ENCODE measurements at places on chromosomes 16 and 17. TPM values are rescaled to one million over a fixed set of nuclear protein-coding genes. Genes with fewer than 3 reads are reported as not detected.

Gene SLC5A11
- total RNA-seq = not detected

Gene PPP1R27
- total RNA-seq = not detected

DNA sequence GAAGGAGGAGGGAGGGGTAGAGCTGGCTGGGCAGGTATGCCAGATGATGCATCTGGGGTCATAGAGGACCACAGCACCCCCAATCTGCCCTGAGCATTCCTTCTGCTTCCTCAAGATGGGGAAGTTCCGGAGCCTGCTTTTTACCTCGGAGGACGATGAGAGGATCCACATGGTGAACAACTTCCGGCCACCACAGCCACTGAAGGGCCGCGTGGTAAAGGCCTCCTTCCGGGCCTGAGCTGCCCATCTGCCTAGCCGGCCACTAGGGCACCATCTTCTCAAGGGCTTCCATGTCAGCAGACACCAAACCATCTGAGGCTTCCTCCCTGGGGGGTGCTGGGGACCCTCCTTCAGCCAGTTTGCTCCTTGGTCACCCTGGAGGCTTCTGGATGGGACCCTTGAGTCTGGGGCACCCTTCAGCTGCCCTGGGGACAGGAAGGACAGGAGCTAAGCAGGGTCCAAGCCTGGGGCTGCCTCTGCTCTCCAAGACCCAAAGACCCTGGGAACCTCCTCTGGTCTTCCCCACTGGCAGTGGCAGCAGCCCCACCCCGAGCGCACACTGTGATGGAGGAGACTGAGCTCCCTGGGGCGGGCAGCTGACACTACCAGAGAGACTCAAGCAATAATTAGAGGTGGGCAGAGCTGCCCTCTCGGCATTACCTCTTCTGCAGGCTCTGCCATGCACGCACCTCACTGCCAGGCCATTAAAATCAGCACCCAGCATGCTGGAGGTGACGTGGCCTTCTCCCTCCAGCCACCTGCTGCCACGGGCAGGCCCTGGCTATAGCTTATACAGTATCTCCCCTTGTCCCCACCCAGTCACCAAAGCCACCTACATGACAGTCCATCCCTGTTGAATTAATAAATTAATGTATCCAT lies 9.3 kb downstream of the CA7 start:
- no peak overlapping the region for H3K27ac ChIP-seq
- H3K36me3 ChIP-seq = no peaks in the 10 kb centered on the region
- H3K4me1 ChIP-seq = no peaks in the 10 kb centered on the region
- DNase-seq = no peak
- peaks cover 4% of the 10 kb centered on the region for H3K27me3 ChIP-seq
- no peak overlapping the region for H3K4me3 ChIP-seq

- no peaks in the 10 kb centered on the region for H3K36me3 ChIP-seq
- H3K4me3 ChIP-seq = no peak overlapping the region
- H3K4me1 ChIP-seq = peaks cover 51% of the 10 kb centered on the region
- DNase-seq = no peak
Observed at GRCh38 chr17:45226576-45226975, 4.9 kb downstream of the FMNL1 start.

DNA sequence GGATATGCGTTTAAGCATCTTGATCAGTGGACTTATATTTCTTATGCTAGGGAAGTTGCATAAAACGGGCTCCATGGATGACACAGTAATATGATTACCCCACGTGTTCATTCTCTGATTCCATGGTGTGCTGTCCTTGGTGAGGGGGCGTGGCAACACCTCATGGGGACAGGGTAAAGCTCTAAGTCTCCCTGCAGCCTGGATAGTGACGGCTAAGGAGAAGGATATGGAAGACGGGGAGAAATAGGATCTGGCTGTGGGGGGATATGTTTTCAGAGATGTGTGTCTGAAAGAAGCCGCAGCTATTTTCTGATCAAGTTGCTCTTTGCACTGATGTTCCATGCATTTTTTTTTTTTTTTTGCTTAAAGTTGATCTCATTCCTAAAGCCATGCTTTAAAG lies 84.3 kb downstream of the MARCHF10 start:
- H3K4me1 ChIP-seq = peaks cover 55% of the 10 kb centered on the region
- DNase-seq = no peak
- H3K4me3 ChIP-seq = no peak overlapping the region
- H3K27ac ChIP-seq = no peak overlapping the region
- peaks cover 2% of the 10 kb centered on the region for H3K27me3 ChIP-seq
- peaks cover 7% of the 10 kb centered on the region for H3K36me3 ChIP-seq

Data from HFFc6 (cell line).